ENCODE measurements at places on chromosomes 4 and X.

DNA sequence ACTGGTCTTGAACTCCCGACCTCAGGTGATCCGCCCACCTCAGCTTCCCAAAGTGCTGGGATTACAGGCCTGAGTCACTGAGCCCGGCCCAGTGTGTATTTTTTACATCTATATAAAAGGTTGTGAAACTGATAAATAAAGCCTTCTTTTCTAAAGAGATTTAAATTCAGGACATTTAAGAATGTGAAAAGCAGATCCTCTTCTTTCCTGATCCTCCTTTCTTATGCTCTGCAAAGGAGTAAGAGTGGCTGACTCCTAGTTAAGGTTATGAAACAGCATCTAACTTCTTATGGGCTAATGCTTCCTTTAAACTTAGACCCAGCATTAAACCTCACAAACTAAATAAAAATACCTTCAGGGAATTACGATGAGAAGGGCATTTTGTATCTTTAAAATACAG, 197.7 kb upstream of the MAB21L2 start:
- DNase-seq: no peak

- DNase-seq: no peak
Measured at GRCh38 chrX:17634542-17635207, 102.6 kb upstream of the SCML1 start.

- DNase-seq: no peak
Measured at GRCh38 chr4:186405957-186406356, 140.0 kb downstream of the F11 start.

DNA sequence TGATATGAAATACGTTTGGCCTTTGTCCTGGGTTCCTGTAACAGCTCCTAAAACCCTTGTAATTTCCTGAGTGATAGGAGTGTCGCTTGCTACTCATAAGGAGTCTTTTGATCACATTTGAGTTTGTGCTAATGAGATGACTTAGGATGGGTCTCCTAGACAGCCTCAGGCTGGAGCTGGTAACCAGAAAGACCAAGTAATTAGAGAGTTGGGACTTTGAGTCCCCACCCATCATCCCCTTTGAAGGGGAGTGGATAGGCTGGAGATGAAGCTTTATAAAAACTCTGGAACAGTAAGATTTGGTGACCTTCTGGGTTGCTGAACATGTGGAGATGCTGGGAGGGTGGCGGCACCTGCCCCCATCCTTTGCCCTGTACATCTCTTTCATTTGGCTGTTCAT, 2.9 kb downstream of the SEC24B start:
- DNase-seq: no peak

DNA sequence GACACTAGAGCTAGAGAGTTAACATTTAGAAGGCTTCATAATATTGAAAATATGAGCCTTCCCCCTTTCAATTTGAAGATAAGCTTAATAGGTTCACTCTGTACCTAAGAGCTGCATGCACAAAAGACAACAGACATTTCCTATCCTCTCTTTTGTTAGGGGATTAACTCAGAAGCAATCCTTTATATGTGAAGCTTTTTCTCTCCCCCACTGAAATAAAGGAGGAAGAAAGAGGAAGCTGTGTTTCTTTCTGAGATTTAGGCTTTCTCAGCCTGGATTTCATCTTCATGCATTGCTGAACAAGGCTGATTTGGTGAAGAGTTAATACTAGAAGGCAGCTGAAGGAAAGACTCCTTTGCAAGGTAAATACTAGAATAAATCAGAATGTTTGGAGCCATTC, 21.0 kb upstream of the CABS1 start:
- no peak for DNase-seq

GRCh38 chr4:88573995-88574394, 18.3 kb upstream of the HERC3 start:
- no peak for DNase-seq

DNA sequence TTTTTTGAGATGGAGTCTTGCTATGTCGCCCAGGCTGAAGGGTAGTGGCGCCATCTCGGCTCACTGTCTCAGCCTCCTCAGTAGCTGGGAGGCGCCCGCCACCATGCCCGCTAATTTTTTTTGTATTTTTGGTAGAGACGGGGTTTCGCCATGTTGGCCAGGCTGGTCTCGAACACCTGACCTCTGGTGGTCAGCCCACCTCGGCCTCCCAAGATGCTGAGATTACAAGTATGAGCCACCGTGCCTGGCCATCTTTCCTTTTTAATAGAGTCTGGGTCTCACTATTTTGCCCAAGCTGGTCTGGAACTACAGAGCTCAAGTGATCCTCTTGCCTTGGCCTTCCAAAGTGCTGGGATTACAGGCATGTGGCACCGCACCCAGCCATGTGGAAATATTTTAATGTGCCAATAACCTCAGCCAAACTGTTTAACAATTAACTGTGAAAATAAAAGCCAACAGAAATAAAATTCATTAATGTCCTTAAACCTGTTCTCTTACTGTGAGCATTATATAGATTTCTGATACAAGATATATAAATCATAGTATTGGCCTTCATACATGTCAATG, 16.3 kb downstream of the PDS5A start:
- DNase-seq: no peak

- DNase-seq: no peak
Measured at GRCh38 chr4:105461221-105461620, 12.6 kb downstream of the PPA2 start.

- DNase-seq: no peak
Measured at GRCh38 chrX:131734621-131735020, 190.7 kb downstream of the OR13H1 start.

DNA sequence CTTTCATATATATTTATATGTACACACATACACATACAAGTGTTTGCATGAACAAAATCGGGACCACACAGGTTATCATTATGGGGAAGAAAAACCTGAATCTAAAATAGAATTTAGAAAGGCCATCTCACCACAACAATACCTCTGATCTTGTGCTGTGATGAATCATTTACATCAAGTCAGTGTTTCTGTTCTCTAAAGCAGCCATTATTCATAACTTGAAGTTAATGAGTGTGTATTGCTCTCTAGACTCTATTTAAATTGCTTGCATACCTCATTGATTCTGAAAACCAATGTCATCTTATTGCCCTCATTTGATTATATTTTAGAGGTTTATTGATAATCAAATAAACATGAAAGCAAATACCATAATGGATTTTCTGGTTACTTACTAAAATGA, 71.6 kb downstream of the FAM114A1 start:
- DNase-seq: no peak

- no peak for DNase-seq
Measured at GRCh38 chr4:75698963-75699228, 25.5 kb upstream of the USO1 start.

DNA sequence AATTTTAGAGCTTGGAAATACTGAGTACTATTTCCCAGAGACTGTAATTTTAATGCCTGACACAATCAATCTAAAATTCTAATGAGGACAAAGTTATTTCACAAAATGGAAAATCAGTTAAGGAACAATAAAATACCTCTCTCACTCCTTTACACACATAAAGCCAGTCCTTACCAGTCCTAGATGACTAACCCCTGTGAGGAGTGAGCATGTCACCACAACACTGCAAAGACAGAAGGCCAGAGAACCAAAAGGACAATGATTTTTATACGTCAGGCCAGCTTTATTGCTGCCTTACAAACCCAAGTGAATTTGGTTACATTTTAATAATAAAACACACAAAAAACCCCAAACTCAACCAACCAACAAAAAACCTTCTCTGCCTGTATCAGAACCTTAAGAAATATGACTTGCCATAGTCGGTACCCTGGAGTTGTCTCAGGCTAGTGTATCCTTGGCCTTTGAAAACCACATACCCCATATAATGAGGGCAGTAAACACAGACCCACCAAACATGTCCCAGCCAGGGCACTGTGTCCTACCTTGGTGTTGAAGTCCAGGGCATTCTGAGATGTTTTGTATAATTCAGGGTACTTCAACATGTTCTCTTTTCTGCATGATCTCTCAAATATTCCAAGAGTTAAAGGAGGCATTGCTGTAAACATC, 57.6 kb downstream of the SHISA3 start:
- DNase-seq: no peak

GRCh38 chr4:127140306-127140705, 492.5 kb upstream of the INTU start:
- DNase-seq: no peak

DNA sequence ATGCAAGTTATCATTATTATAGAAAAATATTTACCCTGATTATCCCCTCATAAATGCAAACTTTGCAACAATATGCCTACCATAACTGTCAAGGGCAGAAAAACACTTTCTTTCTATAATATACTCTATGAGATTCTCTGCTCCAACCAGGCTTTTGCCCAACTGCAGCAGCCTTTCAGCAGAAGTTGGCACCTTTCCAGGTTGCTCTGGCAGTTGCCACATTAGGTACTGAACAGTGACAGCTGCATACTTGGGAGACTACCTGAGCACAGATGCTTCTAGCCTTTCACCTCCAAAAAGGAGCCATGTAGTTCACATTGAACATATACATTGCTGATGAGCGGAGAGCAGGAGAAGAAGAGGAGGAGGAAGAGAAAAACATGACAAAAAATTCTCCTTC, 69.5 kb upstream of the BRWD3 start:
- DNase-seq: no peak

DNA sequence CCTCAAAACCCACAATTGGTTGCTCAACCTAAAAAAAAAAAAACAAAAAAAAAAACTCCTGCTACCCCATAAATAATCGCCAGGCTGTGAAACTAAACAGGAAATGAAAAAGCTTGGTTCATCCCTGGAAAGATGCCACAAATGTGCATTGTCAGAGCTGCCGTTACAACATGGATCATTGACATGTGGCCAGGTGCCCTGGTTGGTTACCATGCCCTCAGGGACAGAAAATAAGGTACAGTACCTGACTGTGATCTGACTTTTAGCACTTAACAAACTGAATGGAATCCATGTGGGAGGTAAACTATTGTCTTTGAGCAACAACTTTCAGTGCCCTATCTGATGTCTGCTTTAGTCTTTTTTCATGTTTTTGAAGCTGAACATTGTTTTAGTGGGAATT, 118.0 kb upstream of the RPL34 start:
- no peak for DNase-seq

DNA sequence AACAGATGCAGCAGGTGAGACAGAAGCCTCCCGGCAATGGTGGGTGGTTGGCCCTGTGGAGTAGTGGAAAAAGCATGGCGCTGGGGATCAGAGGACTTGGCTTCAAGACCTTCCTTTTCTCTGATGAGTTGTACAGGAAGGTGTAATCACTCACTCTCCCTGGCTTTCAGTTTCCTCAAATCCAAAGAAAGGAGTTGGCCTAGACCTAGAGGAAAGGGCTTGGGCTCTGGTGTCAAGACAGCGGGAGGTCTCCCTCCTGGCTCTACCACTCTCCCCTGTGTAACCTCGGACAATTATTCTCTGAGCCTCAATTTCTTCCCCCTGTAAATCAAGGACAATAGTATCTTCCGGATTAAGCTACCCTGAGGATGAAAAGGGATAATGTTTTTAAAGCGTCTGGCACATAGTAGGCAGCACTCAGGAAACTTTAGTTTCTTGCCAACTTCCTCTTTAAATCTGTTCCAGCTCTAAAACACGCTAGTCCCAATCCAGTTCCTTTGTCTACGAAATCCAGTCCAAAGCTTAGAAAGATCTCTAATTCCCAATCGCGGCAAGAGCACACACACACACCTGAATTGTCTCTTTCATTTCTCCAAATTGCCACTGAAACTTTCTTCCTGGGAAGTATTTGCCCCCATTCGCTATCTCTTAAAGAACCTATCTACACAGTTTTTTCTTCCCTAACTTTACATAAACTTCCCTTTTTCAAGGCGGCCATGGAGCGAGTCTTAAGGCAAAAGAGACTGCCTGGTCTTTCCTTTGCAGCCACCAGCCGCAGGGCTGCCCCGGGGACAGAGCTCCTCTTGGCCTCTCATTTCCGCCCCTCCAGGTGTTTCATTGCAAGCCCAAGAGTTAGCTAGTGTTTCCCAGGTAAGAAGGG, 29.9 kb upstream of the GPC4 start:
- DNase-seq: peak; percentile 41

DNA sequence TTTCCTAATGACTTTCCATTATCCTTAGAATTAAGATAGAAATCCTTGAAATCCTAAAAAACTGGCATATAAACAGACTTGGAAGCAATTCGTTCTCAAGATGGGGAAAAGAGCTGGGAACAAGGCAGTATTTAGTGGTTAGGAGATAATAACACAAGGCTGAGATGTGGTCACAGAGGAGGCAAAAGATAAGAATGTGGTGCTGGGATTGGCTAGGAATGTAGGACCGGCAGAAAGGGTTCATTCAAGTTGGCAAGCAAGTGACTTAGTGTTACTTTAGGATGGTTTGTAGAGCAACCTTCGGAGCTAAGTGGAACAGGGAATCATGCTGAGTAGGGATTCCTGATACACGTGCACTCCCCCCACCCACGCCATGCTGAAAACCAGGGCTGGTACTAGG, 121.9 kb upstream of the RPS6KA3 start:
- no peak for DNase-seq

DNA sequence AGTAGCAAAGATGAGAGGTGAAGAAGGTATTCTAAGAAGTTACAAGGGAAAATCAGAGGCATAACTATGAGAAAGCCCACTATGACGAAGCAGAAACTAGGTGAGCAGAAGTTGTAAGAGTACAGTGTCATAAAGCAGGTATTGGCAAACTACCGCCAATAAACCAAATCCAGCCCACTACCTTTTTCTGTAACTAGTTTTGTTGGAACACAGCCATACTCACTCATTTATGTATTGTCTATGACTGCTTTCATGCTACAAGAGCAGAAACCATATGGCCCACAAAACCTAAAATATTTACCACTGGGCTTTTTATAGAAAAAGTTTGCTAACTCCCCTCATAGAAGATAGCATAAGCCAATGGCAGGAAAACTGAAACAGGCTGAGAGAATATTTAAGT, 31.8 kb upstream of the ZCCHC13 start:
- DNase-seq: no peak

DNA sequence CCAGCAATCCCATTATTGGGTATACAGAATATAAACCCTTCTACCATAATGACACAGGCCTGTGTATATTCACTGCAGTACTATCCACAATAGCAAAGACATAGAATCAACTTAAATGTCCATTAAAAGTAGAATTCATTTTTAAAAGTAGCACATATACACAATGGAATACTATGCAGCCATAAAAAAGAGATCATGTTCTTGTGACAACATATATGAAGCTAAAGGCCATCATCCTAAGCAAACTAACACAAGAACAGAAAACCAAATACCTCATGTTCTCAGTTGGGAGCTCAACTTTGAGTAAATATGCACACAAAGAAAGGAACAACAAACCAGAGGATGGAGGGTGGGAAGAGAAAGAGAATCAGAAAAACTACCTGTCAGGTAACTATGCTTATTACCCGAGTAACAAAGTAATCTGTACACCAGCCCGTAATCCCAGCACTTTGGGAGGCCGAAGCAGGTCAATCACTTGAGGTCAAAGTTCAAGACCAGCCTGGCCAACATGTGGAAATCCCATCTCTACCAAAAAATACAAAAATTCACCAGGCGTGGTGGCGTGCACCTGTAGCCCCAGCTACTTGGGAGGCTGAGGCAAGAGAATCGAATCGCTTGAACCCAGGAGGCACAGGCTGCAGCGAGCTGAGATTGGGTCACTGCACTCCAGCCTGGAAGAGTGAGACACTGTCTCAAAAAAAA, 22.8 kb downstream of the DHX15 start:
- no peak for DNase-seq

GRCh38 chrX:149060921-149061320, 444.2 kb downstream of the IDS start:
- no peak for DNase-seq
